ENCODE measurements at places on chromosomes 12 and 14.

DNA sequence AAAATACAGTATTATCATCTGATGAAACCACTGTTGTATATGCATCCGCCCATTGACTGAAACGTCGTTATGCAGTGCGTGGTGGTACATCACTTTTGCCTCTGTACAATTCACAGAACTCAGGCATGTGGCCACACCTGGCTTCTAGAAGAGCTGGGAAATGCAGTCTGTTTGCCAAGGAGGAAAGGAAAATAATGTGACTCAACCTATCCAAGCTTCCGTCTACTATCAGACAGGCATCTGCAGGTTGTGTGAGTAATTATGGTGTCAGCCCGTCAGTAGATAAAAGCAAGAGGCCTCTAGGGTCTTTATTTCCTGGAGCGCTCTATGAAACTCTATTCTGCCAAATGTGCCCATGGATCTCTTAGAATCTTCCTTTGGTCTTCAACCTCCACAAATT, 111.6 kb downstream of the BBS10 start:
- DNase-seq, result no peak

DNA sequence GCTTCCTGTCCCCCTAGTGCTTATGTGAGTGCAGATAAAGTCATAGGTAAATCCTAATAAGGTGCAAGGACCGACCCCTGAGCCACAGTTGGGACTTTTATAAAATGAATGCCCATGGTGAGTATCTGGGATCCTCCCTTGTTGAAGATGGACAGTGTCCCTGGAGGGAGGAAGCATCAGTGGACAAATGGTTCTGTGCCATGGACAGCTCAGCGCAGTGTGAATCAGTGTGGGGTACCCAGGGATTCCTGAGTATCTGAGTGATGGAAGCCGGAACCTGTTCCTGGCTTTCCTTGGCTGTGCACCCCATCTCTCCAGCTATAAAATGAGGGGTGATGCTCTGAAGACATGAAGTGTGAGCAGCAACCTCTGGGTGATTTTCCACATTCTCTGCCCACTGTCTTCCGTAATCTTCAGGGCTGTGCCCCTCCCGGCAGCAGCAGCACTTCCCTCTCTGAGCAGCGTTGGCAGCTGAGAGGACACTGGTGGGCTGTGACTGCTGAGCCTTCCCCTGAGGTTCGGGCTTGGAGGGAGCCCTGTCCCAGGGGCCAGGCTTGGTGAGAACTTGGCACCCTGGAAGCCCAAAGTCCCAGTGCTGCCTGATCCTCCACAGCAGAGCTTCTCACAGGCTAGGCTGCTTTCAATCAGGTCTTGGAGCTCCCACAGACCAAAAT, 25.0 kb downstream of the VCPKMT start:
- DNase-seq, result no peak

GRCh38 chr12:1796515-1797010, 23.8 kb upstream of the LRTM2 start:
- no peak for DNase-seq

GRCh38 chr12:31488737-31489338, 102.1 kb downstream of the DENND5B start:
- no peak for DNase-seq

DNA sequence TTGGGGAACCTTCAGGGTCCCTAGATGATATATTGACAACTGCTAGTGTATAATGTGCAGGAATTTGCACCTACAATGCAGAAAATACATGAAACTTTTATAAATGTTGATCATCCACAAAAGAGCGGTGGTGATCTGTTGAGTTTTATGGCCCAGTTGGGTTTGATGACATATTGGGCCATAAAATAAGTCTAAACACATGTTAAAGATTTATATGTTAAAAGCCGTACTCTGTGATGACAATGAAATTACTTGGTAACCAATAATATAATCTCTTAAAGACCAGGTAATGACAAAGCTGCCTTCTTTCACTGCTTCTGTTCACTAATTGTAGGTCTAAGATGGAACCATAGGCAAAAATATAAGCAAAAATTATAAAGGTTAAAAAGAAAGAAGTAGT, 61.6 kb downstream of the TMTC1 start:
- DNase-seq, result no peak

- no peak for DNase-seq
Measured at GRCh38 chr12:123942238-123942653, 30.4 kb downstream of the CCDC92 start.

- DNase-seq, result no peak
Measured at GRCh38 chr14:54182419-54183045, 214.3 kb upstream of the CDKN3 start.

GRCh38 chr14:56002876-56003625, 115.2 kb upstream of the PELI2 start:
- no peak for DNase-seq

GRCh38 chr12:45994736-45995135, 4.4 kb upstream of the SCAF11 start:
- no peak for DNase-seq

- no peak for DNase-seq
Measured at GRCh38 chr14:72986214-72986613, 40.7 kb downstream of the ZFYVE1 start.

DNA sequence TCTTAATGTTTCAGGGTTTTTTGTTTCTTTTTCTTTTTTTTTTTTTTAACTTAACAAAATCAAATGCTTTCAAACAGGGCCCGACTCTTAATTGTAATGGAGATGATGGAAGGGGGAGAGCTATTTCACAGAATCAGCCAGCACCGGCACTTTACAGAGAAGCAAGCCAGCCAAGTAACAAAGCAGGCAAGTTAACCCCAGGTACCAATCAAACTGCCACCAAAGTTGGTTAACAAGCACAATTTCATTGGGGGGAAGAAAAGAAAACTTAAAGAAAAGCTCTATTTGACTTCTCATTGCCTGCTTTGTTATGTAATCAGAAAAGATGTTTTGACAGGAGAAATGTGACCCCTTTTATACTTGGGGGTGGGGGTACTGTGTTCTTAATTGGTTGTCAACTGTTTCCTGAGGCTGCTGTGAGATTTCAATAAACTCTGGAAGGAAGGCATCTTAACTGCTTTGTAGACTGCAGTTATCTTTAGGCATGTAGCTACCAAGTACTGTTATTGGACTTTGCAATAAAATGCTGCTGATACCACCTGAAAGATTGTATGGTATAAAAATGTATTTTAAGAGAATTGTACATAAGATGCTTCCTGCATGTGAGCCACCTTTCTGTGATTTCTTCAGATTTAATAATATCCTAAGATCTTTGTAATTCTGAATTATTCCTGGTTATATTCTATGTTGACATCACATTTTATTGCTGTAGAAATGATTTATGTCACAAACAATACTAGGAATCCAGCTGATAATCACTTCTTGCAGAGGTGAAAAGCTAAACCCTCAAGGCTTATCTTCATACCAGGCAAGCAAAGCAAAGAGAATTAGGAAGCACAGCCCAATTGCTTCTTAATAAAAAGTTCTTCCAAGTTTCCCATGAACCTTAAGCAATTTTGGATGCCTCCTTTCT, 26.9 kb downstream of the MAPKAPK5 start:
- no peak for DNase-seq

DNA sequence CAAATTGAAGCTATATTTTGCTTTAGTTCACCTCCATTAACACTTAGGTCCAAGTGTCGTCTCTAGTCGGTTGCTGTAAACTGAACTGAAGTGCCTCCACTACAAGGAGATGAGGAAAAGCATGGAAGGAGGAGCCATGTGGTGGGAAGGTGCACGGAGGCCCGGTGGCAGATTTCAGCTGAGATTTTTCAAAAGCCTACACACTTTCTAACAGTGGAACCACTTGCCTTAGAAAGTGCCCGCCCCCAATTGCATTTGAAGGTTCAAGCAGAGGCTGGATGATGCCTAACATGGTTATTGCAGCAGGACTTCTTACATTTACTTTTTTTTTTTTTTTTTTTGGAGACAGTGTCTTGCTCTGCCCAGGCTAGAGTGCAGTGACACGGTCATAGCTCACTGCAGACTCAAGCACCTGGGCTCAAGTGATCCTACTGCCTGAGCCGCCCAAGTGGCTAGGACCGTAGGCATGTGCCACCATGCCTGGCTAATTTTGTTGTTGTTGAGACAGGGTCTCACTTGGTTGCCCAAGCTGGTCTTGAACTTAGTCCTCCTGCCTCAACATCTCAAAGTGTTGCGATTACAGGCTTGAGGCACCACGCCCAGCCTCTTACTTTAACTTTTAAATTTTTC, 27.6 kb downstream of the EML1 start:
- peak; percentile 67 for DNase-seq

GRCh38 chr12:509500-509899, 49.8 kb downstream of the B4GALNT3 start:
- no peak for DNase-seq

- DNase-seq, result no peak
Measured at GRCh38 chr12:89448526-89448925, 76.1 kb downstream of the GALNT4 start.

DNA sequence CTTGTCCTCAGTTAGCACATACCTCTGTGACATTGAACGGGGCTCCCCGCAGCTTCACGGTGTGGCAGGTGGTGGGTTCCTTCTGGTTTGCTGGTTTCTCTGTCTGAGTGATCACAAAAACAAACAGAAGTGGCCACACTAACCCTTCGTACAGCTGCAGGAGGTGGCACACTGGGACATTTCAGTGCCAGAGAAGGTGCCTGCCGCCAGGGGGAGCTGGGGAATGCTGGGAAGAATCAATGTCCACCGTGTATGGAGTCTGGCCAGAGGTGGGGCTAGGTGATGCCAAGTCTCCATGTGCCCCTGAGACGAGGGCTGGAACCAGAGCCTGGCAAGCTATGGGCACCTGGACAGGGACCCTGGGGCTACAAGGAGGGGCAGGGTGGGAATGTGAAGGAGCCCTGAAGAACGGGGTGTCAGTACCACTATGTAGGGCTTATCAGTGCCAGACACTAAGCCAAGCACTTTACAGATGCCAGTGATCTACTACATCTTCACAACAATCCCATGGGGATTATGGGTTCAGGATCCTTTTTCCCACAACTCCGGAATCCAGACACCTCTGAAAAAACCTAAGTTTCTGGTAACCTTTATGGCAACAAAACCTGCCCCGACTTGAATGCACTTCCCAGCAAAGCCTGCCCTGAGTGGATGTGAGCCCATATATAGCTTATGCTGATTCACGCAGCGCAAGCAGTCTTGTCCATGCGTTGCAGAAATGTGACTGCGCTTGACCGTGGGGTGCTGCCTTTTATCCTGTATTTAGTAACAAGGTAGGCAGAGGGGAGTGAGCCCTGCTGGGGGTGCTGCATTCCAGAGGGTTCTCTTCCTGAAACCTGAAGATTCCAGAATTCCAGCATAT, 10.8 kb downstream of the RBM19 start:
- DNase-seq, result no peak

- DNase-seq, result no peak
Measured at GRCh38 chr12:93862424-93862823, 185.2 kb downstream of the CRADD start.

GRCh38 chr14:96417254-96417653, 25.3 kb downstream of the AK7 start:
- no peak for DNase-seq

GRCh38 chr14:61567838-61568571, 127.3 kb upstream of the HIF1A start:
- DNase-seq, result no peak

GRCh38 chr14:105484997-105485393, 1.7 kb upstream of the CRIP1 start:
- no peak for DNase-seq

GRCh38 chr12:42786400-42787148, 197.0 kb upstream of the PRICKLE1 start:
- no peak for DNase-seq

DNA sequence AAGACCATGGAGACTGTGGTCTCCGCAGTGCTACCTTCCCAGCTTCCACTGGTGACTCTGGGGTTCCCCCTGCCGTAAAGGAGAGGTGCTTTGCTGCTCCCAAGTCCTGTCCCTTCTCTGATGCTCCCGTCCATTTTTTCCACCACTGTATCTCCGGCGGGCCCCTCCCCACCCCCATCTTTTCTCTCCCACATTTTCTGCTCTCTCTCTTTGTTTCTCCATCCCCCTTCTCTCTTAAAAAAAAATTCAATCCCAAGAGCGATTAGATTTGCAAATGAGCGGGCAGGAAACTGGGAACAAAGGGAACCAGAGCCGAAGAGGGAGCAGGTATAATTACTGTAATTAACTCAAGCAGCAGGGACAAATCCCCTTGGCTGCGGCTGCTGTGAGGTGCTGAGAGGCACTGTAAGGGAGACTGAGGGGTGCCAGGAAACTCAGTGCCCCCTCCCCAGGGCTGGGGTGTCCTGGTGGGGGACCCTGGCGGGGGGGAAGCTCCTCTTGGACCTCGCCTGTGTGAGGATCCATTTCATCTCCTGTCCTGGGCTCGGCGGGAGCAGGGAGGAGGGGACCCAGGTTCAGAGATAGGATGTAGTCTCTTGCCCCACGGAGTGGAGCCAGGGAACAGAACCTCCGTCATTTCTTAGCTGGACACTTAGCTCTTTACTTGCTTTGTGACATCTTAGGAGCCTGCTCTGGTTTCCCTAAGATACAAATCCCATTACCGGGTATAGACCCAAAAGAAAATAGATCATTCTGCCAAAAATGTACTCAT, 140.4 kb upstream of the NRXN3 start:
- no peak for DNase-seq

- peak; percentile 44 for DNase-seq
Measured at GRCh38 chr14:53151523-53152183, 1.5 kb downstream of the DDHD1 start.

GRCh38 chr12:11765817-11766794, 116.6 kb downstream of the ETV6 start:
- no peak for DNase-seq

GRCh38 chr12:55492078-55492477, at the start of gene OR6C68:
Gene OR6C68 (plus strand): TSS chr12:55492378. CDS start chr12:55492378, 0 bp downstream.
- no peak for DNase-seq

DNA sequence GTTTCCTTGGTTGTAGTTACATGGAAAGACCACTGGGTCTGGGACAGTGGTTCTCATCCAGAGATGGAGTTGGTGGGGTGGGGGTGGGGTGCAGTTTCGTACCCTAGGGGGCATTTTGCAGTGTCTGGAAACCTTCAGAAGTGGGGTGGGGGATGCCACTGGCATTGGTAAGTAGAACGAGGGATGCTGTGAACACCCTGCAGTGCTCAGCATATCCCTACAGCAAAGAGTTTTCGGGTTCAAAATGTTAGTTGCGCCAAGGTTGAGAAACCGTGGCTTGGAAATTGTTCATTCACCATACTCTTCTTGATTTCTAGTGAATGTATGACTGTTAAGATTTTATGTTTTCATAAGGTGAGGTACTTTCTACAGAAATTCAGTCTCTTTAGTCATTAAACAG, 28.7 kb downstream of the TRAF3 start:
- DNase-seq, result no peak

GRCh38 chr12:107372229-107372658, 278.9 kb upstream of the CRY1 start:
- DNase-seq, result no peak

- DNase-seq, result peak; percentile 52
Measured at GRCh38 chr12:79737875-79738718, 47.3 kb upstream of the PAWR start.

GRCh38 chr12:46260124-46260912, 8.5 kb downstream of the SLC38A1 start:
- no peak for DNase-seq

DNA sequence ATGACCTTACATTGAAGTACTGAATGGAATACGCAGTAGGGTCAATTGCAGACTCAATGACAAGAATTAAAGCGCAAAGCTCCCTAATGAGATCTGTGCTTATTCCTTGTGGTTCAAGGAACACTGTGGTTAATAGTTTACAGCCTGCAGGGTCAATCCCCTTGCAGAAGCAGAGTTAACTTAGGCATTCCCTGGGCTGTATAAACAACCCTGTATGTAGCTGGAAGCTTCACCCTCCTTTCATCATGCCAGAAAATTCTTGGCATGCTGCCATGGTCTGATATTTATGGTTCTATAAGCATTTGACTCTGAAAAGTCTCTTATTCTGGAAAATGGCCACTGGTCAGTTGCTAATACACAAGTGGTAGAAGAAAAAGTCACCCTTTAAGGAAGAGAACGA, 227.7 kb downstream of the NOVA1 start:
- DNase-seq, result no peak
